ENCODE measurements at places on chromosomes 4 and X.
A peak's percentile ranks its signal among the peaks of the same experiment; 100 is the strongest.

- DNase-seq, result no peak
Measured at GRCh38 chr4:94757192-94758140, at the start of gene BMPR1B. Gene BMPR1B (plus strand): TSS chr4:94757955. CDS start chr4:95104425, 346,470 bp downstream.

DNA sequence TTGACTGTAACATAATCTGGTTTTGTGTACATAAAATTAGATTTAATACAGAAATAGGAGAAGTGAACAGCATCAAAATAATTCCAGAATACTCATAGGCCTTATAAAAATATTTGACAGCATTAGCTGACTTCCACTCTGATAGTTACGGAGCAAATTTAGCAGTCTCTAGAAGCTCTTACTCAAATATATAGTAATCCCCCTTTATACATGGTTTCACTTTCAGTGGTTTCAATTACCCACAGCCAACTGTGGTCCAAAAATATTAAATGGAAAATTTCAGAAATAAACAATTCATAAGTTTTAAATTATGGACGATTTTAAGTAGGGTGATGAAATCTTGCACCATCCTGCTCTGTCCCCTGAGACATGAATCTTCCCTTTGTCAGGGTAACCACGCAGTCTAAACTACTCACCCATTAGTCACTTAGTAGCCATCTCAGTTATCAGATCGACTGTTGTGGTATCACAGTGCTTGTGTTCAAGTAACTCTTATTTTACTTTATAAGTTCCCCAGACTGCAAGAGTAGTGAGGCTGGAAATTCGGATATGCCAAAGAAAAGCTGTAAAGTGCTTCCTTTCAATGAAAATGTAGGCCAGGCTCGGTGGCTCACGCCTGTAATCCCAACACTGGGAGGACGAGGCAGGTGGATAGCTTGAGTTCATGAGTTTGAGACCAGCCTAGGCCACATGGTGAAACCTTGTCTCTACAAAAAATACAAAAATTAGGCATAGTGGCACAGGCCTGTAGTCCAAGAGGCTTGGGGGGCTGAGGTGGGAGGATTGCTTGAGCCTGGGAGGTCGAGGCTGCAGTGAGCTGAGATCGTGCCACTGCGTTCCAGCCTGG lies 17.2 kb upstream of the RTL9 start:
- DNase-seq, result peak; percentile 81

DNA sequence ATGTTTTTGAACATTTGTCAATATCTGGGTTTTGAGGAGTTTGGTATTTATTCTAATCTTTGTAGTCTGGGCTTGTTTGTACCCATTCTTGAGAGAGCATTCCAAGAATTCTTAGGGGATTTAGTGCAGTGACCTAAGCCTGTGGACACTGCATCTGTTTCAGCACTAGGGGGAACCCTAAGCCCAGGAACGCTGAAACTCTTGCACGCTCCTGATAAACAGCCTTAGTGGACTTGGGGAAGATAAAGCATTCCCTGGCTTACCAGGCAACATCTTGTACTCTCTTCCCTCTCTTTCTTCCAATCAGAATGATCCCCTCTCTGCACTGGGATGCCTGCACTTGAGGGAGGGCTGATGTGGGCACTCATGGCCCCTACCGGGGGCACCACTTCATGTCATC lies 654.9 kb upstream of the HTR2C start:
- DNase-seq, result peak; percentile 69

GRCh38 chr4:1248245-1249147 lies at the start of gene CTBP1:
Gene CTBP1 (minus strand): TSS chr4:1249130. CDS start chr4:1241331, 7,799 bp downstream.
- DNase-seq, result peak; percentile 81

- no peak for DNase-seq
Measured at GRCh38 chr4:37609626-37610025, 76.5 kb downstream of the RELL1 start.

- DNase-seq, result no peak
Measured at GRCh38 chrX:7542587-7543380, 300.2 kb upstream of the VCX start.

GRCh38 chr4:7361280-7361895 lies 73.3 kb downstream of the PSAPL1 start:
- DNase-seq, result no peak

DNA sequence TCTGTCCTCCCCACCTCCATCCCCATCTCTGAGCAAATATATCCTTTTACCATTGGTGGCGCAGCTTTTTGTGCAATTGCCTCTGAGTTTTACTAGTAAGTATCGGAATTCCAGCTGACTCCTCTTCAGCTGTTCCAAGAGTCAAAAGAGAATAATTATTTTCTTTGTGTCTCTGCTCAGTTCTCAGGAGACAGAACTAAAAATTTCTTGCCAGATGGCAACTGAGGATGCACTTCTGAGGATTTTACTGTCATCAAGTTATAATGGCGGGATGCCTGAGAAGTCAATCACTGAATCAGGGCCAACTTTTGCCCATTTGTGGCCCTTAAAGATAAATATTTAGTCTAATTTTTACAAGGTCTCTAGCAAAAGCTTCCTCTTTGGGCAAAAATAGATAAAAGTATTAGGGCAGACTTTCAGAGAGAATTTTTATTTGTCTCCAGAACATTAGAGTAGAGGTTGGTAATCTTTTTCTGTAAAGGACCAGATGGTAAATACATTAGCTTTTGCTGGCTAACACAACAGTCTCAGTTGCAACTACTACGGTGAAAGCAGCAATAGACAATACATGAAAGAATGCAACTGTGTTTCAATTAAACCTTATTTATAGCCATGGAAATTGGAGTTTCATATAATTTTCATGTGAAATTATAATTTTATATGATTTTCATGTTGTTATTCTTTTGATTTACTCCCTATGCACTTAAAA lies 15.6 kb upstream of the ADGRA3 start:
- no peak for DNase-seq

DNA sequence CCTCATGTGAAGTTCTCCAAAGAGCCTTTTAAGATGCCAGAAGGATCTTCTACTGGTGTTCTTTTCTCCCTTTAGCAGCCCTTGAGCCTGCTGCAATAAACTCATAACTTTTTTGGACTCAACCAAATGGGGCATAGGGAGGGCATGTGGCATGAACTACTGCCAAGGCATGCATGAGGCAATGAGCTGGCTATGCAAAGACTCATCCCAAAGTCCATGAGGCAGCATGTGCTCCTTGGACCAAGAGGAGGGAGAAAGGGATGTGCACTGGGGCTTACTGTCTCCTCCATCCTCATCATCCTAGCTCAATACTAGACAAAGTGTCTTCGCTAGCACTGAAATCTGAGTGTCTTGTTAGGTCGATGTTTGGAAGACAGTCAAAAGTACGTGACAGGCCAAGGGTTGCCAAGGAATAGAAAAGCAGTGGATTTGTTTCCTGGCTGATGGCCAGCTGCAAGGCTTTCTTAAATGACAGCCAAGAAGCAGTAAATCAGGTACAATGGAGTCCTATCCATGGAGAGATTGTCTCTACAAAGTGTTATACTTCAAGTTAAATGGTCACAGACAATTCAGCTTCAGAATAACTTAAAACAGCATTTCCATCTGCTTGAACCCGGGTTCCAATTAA lies 44.5 kb upstream of the ATXN3L start:
- no peak for DNase-seq

- peak; percentile 19 for DNase-seq
Measured at GRCh38 chr4:95409127-95409526, 139.6 kb downstream of the UNC5C start.

GRCh38 chr4:177225605-177226004 lies 84.1 kb upstream of the NEIL3 start:
- DNase-seq, result no peak

DNA sequence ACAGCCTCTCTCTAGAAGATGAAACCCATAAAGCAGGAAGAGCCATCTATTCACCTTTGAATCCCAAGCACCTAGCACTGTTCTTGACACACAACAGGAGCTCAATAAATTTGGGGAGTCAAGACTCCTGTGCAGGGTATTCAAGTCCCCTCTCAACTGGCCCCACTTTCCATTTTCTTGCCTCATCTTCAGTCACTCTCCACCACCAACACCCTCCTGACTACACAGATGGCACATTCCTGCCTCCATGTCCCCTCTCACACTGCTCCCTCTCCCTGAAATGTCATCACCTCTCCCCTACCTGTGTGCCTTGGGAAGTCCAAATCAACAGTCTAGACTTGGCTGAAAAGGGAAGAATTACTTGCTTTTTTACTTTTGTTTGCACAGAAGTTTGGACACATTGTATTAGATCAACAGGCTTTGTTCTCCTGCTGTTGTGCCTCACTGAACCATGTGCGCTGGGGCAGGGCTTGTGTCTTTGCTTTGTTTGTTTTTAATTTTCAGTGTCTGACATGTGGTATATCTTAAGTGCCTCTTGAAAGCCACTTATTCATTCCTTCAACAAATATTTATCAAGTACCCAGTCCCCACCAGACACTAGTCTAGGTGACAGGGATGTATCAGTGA lies 85.1 kb downstream of the APBB2 start:
- DNase-seq, result no peak

GRCh38 chr4:6123541-6123940 lies 76.8 kb downstream of the JAKMIP1 start:
- no peak for DNase-seq

DNA sequence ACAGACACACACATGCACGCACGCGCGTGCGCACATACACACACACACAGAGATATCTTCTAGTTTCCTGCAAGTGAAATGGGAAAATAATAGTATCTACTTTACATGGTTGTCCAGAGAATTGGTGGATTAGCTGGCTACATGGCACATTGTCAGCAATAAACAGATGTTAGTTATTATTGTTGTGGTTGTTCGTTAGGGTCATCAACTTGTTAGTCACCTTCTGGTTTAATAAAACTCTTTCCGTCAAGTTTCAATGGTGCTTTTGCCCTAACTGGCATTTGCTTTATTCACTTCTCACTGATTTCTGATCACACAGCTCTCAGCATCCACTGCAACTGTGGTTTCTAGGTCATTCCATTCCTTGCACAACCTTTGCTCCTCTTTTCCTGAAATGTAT lies 25.4 kb upstream of the RASL11B start:
- no peak for DNase-seq

DNA sequence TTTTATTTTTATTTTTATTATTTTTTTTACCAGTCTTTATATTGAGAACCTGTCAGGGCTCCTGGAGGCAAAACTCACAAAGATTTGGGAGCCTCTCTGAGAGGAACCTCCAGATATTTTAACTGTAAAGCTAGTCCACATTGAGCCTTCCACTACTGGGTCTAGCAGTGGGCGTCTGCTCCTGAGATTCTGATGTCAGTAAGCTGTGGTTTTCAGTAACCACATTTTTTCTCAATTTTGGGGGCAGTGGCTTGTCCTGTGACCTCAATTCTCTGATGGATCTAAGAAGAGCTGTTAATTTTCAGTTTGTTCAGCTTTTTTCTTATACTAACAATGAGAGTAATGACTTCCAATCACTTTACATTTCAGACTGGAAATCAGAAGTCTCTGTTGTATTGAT lies 23.6 kb upstream of the GPRASP1 start:
- DNase-seq, result no peak

GRCh38 chrX:66015152-66015831 lies 24.6 kb downstream of the VSIG4 start:
- no peak for DNase-seq

GRCh38 chr4:167025670-167026069 lies 208.6 kb downstream of the SPOCK3 start:
- no peak for DNase-seq

GRCh38 chr4:123378794-123379193 lies 17.8 kb upstream of the SPRY1 start:
- DNase-seq, result no peak

DNA sequence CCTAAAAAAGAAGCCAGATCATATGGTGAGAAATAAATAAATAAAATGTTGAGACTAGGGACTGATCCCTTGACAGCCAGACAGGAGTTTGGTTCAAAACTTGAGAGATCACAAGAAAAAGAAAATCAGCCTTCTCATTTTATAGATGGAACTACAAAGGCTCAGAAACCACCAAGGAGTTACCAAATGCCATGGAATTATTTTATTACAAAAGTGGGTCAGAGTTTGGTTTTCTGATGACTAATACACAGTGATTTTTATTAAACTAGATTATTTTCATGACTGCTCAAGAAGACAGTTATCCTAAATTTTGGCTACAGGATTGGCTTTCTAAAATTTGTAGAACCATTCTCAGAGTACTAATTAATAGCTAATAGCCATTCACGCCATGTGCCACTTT lies 6.2 kb downstream of the CXCL1 start:
- no peak for DNase-seq

DNA sequence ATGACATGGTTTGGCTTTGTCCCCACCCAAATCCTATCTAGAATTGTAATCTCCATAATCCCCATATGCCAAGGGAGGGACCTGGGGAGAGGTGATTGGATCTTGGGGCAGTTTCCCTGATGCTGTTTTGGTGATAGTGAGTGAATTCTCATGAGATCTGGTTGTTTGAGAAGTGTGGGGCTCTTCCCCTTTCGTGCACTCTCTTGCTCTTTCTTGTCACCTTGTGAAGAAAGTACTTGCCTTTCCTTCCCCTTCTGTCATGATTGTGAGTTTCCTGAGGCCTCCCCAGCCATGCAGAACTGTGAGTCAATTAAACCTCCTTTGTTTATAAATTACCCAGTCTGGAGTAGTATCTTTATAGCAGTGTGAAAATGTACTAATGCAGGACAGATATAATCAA lies 36.4 kb upstream of the FREM3 start:
- DNase-seq, result no peak

DNA sequence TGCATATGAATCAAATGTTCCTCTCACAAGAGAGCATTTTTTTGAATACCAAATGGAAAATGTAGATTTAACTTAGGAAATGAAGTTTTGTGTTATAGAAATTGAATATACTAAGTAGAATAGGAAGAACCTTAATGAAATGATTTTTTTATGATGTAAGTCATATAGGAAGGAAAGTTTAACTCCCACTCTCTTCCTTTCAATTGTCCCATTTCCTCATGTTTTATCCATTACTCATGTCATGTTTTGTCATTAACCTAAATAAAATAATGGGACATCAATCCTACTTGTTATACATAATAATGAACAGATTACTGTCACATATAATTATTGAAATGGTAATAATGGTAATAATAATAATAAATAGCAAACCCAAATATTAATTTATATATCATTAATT lies 22.7 kb upstream of the SRD5A3 start:
- DNase-seq, result no peak

DNA sequence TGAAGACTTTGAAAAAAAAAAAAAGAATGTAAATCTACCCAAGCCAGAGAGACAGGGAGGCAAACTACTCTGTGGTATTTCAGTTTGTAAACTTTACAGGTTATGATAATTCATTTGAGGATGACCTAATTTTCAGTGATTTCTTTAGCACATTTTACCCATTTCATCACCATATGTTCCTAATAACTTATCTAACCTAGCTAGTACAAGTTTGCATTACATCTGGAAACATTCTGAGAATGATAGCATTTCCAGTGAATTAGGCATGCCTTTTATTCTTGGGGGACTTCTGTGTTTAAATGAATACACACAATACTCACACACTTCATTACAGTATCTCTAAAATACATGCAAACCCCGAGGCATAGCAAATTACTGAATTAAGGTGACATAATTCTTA lies 1055.5 kb downstream of the PCDH18 start:
- DNase-seq, result no peak

- DNase-seq, result no peak
Measured at GRCh38 chrX:47807548-47807947, 29.2 kb upstream of the ZNF81 start.

- DNase-seq, result no peak
Measured at GRCh38 chr4:60794372-60794771, 405.8 kb upstream of the ADGRL3 start.

- DNase-seq, result no peak
Measured at GRCh38 chr4:128271551-128271950, 16.1 kb downstream of the PGRMC2 start.

Measured in RKO (cell line).